ENCODE measurements at places on chromosomes 6 and 20.

DNA sequence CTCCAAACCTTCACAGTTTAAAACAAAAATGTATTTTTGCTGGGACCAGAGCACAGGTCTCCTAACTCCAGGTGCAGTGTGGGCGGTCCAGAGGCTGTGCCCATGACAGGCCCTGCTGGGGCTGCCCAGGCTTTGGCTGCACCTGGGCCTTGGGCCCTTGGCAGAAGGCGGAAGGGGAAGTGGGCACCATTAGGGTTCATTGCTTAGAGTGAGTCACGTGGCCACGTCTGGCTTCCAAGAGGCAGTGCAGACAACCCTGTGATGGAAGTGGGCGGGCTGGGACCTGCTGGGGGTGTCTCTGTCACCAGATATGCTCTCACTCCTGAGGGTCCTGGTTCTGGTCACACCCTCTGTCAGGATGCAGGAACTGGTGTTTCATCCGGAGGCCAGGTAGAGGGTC, 302.2 kb downstream of the QKI start:
- no peak for DNase-seq

- DNase-seq = no peak
Observed at GRCh38 chr6:47180633-47181032, 129.1 kb downstream of the TNFRSF21 start.

- DNase-seq = no peak
Observed at GRCh38 chr6:120938876-120939472, 395.3 kb downstream of the TBC1D32 start.

GRCh38 chr6:144305567-144305966, 20.4 kb downstream of the UTRN start:
- no peak for DNase-seq

DNA sequence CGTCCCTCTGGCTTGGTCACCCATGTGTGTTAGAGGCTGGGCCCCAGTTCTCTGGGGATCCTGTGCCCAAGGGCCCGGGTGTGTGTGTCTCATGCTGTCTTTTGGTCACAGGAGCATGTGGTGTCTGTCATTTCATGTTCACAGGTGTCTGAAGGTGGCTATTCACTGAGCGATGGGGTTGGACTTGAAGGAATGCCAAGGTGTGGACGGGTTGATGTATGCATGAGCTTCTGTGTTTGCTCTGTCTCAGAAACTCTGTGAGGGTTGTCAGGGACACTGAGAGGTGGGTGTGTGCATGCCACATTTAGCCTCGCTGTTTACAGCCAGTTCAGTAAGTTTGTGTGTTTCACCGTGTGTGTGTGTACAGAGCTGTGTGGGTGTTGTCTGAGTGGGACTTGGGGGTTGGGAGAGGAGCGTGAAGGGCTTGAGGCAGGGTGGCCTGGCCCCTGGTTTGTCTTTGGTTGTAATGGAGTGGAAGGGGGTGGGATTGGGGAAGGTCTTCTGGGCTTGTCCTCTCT, 1.2 kb downstream of the DDR1 start:
- no peak for DNase-seq

Measured in activated CD4-positive, alpha-beta T cell treated with anti-CD3 and anti-CD28 coated beads for 1 hour (primary cell).